ENCODE measurements at places on chromosomes 1 and 21.

DNA sequence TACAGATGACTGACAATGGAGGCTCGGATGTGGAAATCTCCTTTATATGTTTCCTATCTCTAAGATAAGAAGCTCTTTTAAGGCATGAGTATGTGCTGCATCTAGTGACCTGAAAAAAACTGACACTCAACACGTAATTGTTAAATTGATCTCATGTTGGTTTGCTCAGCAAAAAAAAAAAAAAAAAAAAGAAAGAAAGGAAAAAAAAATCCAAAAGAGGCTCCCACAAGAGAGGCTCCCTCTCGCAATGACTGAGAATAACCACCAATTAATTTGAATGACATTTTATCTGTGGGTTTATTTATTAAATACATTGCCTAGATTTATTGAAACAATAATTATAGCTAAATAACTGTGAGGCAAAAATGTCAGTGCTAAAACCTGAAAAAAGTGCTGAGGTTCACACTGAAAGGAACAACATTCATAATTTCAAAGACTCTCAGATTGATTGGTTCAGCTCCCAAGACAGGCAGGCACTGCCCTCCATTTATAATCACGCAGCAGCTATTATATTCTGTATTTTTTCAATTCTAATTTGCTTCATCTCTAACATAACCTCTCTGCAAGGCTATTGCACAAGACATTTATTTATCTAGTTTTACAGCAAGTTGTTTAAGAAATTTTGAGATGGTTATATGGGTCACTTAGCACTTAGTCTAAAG lies 184.5 kb upstream of the TMPRSS15 start:
- no peak for DNase-seq

GRCh38 chr1:246170574-246171261 lies 336.4 kb downstream of the SMYD3 start:
- no peak for DNase-seq

DNA sequence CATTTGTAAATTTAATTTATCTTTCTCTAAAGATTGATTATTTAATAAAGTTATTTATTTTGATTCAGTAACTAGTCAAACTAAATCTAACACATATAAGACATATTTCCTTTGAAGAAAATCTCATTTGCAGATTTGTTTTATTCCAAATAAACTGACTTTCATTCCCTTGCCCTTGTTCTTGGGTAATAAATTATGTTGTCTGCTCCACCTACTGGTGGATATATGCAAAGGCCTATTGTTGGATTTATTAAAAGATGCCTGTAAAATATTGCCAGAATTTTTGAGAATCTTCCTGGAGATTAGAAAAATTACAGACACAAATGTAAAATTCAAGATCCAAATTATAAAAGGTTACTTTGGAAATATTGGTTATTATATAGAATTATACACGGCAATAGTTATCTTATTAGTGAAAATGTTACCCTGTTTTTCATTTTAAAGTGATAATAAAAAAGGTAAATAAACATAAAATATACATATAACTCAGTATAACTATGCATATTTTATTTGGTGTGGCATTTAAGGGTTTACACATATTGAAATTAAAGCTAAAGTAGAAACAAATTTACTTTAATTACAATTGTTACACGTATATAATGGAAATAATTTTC lies 116.1 kb downstream of the SPATA17 start:
- peak; percentile 9 for DNase-seq

DNA sequence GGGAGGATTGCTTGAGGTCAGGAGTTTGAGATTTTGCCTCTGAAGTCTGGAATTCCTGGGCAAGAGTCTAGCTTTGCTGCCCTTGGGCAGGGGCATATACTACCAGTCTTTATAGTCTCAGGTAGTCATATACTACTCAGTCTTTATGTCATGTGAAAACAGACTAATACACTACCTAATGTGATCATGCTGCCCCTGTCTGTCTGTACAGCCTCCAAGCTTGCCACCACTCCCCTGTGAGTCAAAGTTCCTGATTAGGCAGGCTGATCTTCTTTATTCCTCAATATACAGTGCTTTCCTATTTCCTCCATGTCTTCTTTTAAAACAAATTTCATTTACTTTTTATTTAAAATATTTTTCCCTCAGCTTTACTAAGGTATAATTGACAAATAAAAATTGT lies 105.3 kb upstream of the BEND5 start:
- no peak for DNase-seq

- no peak for DNase-seq
Measured at GRCh38 chr1:179168536-179168935, 60.9 kb downstream of the ABL2 start.

GRCh38 chr1:22886211-22886610 lies 86.5 kb downstream of the LACTBL1 start:
- no peak for DNase-seq

DNA sequence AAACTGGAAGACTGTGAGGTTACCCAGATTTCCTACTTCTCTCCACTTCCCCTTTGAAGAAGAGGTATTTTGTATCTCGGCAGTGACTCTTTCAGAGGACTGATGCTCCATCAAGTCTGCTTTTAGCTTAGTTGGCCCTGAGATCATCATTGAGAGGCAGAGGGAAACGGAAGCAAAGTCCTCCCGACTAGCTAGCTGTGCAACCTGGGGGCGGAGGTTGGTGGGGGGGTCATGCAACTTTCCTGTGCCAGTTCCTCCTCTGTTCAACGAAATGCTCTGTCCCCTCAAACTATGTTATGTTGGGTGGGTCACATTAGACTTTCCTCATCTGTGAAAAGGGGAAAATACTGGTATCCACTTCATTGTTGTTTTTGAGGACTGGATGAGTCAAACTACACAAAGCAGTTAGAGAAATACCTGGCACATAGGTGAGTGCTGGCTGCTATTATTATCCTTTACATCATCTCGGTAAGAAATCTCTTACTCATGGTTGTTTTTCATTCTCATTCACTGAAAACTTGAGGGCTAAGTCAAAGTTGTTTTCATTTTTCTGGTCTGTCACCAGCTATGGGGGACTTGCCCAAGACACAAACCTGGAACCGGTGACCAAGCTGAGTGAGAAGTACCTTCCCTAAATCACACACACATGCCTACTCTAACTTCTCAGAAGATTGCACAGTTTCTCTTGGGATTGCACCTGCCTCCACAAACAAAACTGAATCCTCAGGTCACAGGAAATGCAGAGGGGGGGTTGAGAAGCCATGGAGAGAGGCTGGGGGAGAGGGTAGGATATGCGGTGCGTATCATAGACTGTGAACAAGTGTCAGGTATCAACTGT lies 83.3 kb downstream of the ABCA4 start:
- no peak for DNase-seq

GRCh38 chr1:201882665-201883132 lies 6.0 kb upstream of the SHISA4 start:
- DNase-seq: no peak

DNA sequence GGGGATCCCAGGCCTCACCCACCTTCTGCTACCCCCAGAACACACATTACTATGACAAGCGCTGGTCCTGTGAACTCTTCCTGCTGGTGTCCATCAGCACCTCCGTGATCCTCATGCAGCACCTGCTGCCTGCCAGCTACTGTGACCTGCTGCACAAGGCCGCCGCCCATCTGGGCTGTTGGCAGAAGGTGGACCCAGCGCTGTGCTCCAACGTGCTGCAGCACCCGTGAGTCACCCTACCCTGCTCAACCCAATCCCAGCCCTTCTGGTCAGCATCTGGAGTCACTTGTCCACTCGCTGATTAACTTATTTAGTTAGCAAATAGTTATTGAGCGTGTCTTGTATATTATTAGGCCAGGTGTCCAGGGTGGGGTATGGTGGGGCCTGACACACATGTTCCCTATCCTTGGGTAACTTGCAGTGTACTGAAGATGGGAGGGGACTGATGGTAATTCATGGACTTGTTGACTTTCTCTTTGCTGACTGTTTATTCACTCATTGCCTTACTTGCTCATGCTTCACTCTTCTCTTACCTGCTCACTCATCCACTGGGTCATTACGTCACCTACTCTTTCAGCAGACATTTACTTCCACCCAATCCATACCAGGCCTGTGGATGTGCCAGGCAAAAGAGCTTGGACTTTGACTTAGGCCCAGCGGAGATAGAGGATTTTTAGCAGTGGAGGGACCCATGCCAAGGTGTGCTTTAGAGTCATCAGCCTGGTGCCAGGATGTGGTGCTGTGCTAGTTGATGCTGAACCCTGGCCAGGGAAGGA lies 12.9 kb upstream of the KPNA6 start:
- DNase-seq: no peak

GRCh38 chr21:42575111-42575510 lies 61.5 kb downstream of the SLC37A1 start:
- no peak for DNase-seq

DNA sequence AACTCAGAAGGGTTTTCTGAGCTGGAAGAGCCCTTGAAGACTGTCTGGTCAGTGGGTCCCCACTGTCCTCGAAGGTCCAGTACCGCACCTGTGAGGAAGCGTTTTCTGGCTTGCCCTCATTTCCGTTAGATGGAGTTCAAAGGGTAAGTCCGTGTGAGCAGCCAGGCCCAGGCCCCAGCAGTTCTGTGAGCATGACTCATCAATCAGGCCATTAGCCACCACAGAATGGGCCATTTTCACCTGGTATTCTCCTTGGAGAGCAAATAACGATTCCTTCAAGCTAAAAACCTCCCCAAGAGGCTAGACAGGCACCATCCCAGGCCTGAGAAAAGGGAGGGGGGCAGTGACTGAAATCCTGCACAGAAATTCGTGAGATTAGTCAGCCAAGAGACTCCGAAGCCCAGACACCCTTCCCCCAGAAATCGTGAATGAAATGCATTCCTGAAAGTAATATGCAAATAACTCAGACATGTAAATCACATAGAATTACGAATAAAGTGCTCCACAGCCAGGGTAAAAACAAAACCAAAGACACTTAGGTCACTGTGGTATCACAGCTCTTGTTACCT lies 66.0 kb downstream of the BCAR3 start:
- DNase-seq: peak; percentile 46

DNA sequence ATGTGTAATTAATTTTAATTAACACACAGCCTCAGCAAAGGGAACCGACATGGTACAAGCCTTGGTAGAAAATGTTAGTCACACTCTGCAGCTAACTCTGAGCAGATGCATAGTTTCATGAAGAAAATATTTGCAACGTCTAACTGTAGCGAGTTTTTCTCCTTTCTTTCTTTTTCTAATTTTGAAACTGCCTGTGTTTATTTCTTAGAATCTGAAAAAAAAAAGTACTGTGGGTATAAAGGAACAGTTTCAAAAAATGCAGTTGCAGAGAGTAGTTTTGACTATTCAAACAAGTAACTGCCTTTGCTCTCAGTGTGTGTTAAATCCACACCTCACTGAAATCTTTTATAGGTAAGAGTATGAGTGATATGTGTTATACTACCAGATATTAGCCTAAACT lies 149.9 kb upstream of the C1orf105 start:
- DNase-seq: no peak

GRCh38 chr1:27503844-27504587 lies 14.0 kb upstream of the WASF2 start:
- DNase-seq: no peak

DNA sequence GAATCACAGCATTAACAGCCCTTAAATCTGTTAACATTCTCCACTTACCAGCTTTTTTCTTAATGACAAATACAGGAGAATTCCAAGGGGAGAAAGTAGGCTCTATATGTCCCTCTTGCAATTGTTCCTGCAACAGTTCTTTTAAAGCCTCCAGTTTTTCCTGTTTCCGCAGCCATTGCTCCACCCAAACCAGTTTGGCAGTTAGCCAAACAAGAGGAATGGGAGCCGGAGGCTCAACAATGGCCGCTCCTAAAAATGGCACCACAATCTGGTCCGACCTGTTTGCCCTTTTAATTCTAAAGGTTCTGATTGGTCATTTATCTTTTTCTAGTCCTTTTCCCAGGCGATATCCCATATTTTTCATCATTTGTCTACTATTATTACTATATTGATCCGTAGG lies 14.0 kb upstream of the L1TD1 start:
- DNase-seq: no peak

DNA sequence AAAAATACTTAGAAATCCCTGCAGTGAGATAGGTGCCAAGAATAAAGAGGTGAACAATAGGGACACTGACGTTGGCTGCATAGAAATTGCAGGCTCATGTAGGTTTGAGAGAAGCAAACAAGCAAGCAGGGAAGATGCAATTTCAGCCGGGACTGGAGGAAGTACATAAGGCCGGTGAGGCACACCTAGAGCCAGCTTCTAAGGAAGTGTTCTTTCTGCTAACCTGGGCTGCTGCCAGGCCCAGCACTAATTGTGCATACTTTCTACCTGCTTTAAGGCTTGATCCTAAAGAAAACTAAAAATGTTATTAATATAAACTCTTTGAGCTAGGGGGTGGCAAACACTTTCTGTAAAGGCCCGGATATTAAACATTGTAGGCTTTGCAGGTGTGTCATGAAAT lies 71.0 kb downstream of the LMO4 start:
- DNase-seq: no peak

- DNase-seq: peak; percentile 16
Measured at GRCh38 chr1:158830904-158831507, at the start of gene MNDA. TSS of gene MNDA (plus strand) at chr1:158831351. CDS start at chr1:158842154, 10,803 bp downstream.

DNA sequence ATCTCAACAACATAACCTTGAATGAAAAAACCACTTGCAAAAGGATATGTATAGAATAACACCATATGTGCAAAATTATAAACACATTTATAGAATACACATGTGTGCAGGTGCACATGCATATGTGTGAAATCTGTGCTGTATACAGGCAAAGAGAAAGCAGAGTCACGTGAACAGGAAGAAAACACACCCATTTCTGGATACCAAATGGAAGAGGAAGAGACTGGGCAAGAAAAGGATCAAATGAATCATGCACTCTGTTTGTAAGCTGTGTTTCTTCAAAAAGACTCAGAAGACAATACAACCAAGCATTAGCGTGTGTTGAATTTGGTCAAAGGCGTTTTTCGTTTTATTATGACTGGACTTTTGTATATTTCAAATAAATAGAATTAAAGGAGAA lies 111.3 kb upstream of the ERG start:
- DNase-seq: no peak

- no peak for DNase-seq
Measured at GRCh38 chr21:15221799-15222386, 157.1 kb upstream of the NRIP1 start.

GRCh38 chr1:244144053-244144452 lies 93.0 kb downstream of the ZBTB18 start:
- DNase-seq: no peak

DNA sequence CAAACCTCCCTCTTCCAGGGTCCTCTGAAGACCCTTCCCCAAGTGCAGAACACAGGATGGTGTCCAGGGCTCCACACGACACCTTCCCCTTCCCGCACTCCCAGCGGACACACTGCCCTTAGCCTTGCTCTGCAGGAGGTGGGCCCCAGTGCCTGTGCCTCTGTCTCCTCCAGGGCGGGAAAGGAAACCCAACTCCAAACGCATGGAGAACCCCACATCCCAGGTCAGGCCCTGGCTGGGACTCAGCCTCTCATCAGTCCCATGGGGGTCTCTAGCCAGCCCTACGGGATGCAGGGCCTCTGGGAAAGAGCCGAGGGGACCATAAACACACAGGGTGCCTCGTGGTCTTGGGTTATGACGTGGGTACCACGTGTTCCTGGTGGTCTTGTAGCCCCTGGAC lies 5.6 kb upstream of the SMYD3 start:
- DNase-seq: no peak

DNA sequence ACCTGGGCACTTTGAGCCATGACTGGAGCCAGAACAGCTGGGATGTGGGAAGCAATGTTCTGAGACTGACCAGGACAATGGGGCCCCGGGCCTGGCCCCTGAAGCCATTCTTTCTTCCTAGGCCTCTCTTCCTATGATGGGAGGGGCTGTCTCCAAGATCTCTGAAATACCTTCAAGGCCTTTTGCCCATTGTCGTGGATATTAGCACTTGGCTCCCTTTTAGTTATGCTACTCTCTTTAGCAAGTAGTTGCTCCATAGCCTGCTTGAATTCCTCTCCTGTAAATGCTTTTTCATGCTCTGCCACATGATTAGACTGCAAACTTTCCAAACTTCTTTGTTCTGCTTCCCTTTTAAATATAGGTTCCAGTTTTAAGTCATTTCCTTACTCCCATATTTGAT lies 262.9 kb upstream of the CACYBP start:
- DNase-seq: no peak
